ENCODE measurements at places on chromosomes 6 and 20.

- no peak for DNase-seq
Observed at GRCh38 chr6:7269816-7270215, 43.2 kb downstream of the SSR1 start.

DNA sequence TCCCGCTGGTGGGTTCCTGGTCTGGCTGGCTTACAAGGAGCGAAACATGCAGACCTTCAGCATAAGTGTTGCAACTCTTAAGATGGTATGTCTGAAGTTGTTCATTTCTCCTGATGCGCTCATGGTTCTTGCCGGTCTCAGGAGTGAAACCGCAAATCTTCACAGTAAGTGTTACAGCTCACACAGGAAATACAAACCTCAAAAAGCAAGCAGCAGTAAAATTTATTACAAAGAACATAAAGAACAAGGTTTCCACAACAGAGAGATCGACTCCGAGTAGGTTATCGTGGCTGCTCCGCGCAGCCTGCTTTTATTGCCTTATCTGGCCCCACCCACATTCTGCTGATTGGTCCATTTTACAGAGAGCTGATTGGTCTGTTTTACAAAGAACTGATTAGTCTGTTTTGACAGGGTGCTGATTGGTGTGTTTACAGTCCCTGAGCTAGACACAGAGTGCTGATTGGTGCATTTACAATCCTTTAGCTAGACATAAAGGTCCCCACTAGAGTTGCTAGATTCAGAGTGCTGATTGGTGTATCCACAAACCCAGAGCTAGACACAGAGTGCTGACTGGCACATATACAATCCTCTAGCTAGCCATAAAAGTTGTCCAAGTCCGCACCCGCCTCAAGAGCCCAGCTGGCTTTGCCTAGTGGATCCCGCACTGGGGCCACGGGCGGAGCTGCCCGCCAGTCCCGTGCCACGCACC is 39.2 kb downstream of the TRIM27 start:
- DNase-seq, result no peak

- DNase-seq, result no peak
Observed at GRCh38 chr6:158439255-158439654, 120.6 kb upstream of the TMEM181 start.

GRCh38 chr20:59161721-59162120 is 1.9 kb upstream of the ZNF831 start:
- no peak for DNase-seq

DNA sequence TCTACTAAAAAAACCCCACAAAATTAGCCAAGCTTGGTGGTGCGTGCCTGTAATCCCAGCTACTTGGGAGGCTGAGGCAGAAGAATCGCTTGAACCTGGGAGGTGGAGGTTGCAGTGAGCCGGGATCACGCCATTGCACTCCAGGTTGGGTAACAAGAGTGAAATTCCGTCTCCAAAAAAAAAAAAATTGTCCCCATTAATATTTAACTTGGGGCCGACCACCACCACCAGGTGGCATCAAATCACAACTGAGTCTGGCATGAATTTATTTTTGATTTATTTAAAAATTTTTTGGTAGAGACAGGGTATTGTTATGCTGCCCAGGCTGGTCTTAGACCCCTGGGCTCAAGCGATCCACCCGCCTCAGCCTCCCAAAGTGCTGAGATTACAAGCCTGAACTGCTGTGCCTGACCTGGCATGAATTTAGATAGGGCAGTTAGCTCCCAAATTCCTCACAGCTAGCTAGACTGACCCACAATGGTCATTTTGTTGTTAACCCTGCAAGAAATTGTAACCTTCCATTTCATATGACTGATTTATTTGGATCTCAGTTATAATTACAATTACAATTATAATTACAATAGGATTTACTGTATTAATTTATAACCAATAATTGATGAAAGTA is 17.1 kb upstream of the BEND3 start:
- DNase-seq, result peak; percentile 27

GRCh38 chr6:89542081-89542857 is 96.3 kb downstream of the LYRM2 start:
- DNase-seq, result no peak

GRCh38 chr20:56504373-56505005 is 20.1 kb upstream of the FAM209A start:
- peak; percentile 5 for DNase-seq

- no peak for DNase-seq
Observed at GRCh38 chr6:95175927-95176675, 401.2 kb upstream of the MANEA start.

DNA sequence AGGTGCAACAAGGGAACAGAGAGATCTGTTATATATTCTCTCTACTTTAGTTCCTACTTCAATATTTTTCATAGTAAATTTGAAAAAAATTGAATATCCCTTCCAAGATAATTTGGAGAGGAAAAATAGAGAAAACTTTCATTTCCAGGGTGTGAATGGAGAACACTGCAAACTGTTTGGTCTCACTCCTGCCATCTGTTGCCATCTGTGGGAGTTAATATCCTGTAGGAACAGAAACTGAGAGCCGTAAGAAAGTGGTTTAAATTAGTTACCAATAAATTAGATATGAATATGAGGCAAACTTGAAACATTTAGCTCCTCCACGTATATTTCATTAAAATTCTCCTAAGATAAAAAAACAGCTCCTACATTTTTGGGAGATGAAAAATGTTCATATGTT is 4.2 kb downstream of the ZNF337 start:
- no peak for DNase-seq

GRCh38 chr6:43963877-43964658 is 163.2 kb downstream of the MRPL14 start:
- no peak for DNase-seq

GRCh38 chr6:5163247-5163646 is 78.1 kb downstream of the PPP1R3G start:
- no peak for DNase-seq

DNA sequence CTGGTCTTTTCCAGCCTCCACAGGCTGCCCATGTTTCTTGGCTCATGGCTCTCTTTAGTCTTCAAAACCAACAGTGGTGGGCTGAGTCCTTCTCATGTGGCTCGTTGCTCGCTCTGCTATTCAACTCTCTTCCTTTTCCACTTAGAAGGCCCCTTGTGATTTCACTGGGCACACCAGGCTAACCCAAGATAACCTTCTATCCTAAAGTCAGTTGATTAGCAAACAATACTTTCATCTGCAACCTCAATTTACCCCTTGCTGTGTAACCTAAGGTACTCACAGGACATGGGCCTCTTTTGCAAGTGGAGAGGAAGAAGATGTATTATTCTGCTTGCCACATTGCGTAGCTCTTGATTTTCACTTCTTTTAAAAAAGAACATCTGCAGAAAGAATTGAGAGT is 79.6 kb downstream of the UTRN start:
- no peak for DNase-seq

DNA sequence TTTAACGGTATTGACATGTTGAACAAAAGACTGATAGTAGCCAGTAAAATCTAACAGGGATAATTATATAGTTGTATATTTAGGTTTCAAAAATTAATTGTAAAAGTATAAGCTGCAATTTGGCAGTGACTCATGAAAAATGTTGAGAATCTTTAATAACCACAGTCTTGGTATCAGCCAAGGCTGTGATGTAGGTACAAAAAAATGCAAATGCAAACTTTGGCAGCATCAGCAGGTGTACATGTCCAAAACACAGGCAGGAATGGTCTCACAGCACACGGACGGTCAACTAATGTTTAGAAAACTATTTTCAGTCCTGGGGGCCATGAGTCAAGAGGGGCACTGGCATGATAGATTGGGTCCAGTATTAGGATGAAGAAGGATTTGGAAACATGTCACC is 58.5 kb upstream of the BEND3 start:
- DNase-seq, result no peak

DNA sequence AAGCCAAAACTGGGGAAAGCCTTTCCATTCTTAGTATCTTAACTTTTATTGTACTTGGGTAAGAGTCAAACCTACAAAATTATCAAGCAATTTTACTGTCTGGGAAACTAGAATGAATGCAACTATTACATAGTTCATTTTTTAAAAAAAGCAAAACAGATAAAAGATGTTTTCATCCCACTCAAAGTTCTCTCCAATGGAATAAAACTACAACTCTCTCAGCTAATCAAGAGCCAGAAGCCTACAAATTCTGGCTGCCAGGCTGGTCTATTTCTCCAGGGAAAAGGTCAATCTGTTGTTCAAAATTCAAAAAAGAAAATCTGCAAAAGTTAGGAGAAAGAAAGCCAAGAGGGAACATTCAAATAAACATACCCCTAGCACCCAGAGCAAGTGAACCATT is 56.2 kb downstream of the COL12A1 start:
- no peak for DNase-seq

DNA sequence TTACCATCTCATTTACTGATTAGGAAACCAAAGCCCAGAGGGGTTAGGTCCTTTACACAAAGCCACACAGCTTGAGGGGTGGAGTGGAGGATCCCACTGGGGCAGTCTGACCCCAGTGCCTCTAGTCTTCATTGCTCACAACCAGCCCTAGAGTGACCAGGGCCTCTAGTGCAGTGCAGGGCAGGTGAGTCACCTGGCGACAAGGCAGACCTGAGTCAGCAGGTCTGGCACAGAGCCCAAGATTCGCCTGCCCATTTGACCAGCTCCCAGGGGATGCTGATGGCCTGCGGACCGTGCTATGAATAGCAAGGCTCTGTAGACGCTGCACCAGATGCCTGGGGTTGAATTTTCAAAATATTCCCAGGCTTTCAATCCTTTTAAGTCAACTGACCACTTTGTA is 29.9 kb downstream of the CDH26 start:
- no peak for DNase-seq

DNA sequence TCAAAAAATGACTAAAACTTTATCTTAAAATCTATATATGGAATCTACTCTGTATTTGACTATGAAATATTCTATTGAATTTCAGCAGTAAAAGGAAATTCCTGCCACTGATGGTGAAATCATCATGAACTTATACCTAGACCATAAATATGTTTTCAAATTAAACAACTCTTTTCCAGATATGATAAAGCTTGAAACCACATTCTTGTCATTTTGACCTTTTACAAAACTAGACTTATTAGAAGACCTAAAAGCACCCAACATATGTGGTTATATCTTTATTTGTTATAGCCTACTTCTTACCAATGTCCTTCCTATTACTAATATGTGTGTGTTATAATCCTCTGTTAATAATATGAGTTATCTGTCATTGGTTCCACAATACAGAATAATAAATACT is 35.3 kb downstream of the FRK start:
- DNase-seq, result no peak

- no peak for DNase-seq
Observed at GRCh38 chr6:110482774-110483400, 6.5 kb upstream of the SLC22A16 start.

- no peak for DNase-seq
Observed at GRCh38 chr20:36573798-36574365, 485 bp downstream of the TGIF2 start.

GRCh38 chr6:53934023-53934422 is 139.2 kb downstream of the LRRC1 start:
- DNase-seq, result no peak

GRCh38 chr6:106715922-106716321 is 86.5 kb downstream of the QRSL1 start:
- no peak for DNase-seq

- DNase-seq, result peak; percentile 86
Observed at GRCh38 chr20:462199-462991, at the start of gene TBC1D20. TSS of gene TBC1D20 (minus strand) at chr20:462533. CDS start at chr20:462405, 128 bp downstream.

DNA sequence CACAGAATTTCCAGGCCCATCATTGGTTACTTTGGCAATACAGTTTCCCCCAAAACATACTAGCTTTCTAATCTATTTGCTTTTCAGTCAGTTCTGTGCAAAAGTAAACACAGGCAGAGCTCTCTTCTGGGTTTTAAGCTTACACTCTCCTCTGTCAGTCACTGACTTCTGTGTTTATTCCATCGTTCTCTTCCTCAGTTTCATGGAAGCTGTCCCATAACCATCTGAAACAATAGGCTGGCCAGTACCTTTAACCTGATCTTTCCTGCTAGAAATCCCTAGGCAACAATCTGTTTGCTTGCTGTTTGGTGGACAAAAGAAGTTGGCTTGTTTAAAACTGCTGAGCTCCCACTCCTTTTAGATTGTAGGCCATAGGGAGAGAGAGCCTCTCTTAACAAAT is 431.5 kb downstream of the HACE1 start:
- no peak for DNase-seq

DNA sequence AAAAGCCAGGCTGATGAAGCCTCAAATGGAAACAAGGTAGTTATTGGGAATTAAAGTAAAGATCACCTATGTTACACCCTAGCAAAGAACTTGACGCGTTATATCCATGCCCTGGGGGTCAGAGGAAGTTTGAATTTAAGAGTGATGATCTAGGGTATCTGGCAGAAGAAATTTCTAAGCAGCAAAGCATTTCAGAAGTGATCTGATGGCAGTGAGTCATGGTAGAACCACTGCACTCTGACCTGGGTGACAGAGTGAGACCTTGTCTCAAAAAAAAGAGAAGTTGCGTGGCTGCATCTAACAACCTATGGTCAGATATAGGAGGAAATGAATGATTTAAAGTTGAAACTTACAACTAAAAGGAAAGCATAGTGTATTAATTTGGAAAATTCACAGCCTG is 45.2 kb downstream of the SCP2D1 start:
- DNase-seq, result no peak
